ENCODE measurements at places on chromosomes 5 and 9.

GRCh38 chr5:110815916-110816605 lies 77.3 kb downstream of the SLC25A46 start:
- DNase-seq: no peak

DNA sequence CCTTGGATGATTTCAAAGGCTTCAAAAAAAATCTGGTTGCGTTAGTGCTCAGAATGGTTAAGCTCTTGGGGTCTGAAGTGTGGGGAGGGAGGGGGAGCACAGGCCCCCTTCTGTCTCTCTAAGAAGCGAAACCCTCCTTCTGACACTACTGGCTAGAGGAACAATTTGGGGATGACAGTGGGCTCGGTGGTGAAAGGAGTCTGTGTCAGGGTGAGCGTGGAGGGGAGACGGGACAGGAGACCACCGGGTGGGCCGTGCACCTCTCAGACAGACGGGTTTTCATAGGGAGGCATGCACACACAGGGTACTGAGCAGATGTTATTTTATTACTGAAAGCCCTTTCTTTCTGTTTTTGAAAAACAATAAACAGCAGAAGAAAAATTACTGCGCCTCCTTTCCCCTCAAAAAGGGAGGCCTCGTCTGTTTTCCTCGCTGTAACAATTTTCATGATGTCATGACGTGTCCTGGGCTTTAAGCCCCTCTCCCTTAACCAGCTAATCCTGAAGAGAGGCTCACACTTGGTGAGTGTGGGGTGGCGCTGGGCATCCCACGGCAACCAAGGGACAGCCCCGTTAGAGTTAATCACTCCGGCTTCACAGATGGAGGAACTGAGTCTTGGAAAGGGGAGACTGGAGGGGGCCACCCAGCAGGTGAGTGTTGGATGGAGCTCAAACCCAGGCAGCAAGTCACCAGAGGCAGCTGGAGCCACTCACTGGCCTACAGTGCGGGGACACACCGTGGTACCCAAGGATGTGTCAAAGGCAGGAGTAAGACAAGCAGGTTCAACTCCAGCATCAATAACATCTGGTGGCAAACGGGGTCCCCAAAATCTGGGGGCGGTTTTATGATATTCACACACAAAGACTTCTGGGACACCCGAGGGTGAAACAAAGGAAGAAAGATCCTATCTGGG lies 53.4 kb downstream of the PTCH1 start:
- no peak for DNase-seq

DNA sequence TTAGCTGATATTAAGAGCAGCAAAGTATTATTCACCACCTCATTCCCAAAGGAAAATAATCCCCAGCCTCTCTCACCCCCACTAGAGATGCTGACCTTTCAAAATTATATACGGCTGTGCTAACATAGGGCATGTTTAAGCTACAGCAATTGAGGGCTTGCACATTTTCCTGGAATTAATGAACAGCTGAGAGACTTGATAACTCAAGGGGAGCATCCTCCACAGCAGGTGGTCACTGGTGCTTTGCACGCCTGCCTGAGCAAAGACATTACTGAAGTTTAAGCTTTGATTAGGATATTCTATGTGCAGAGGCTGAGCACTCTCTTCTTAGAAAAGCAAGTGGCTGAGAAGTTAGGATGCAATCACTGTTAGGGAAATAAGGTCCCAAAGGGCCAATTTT lies 230.9 kb downstream of the FAM114A2 start:
- DNase-seq: no peak

- DNase-seq: no peak
These were observed 130.9 kb upstream of the CHD1 start for GRCh38 chr5:99059685-99060084.

DNA sequence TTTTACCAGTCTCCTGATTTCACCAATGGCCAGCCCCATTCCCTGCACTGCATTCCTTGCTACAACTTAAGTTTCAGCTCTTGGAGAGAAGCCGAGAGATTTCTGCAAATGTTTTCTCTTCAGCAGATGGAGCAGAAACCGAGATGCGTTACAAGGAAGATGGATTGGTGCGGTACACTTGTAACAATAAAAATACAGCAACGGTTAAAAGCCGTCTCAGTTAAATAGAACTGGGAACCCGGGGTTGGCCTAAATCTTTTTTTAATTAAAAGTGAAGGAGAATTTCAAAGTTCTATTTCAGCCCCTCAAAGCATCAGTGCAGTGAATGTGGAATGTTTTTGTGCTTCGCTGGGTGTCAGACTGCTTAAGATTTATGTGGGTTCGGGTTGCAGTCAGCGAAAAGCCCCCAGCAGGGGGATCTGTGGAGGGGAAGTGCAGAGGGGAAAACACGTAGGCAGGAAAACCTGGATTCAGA lies 19.8 kb downstream of the BRINP1 start:
- no peak for DNase-seq

GRCh38 chr9:122265149-122265915 lies 650 bp downstream of the MRRF start:
- DNase-seq: no peak

- DNase-seq: no peak
These were observed 266.5 kb upstream of the EFNA5 start for GRCh38 chr5:107937204-107937603.

DNA sequence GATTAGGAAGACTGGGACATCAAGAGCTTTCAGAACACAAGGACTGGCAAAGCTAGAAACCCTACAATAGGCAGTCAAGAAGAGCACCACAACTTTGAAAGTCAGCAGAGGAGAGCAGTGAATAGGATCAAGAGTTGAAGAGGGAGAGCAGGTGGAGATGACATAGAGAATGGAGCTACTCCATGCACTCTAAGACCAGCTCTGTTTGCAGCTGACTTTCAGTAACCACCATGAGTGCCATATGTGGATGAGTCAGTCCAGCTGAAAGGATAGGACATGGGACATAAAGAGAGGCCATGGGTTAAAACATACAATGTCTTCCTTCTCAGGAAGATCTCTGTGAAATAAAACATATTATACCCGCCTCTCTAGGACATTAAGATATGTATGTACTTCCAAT lies 289.1 kb upstream of the KLF4 start:
- no peak for DNase-seq

DNA sequence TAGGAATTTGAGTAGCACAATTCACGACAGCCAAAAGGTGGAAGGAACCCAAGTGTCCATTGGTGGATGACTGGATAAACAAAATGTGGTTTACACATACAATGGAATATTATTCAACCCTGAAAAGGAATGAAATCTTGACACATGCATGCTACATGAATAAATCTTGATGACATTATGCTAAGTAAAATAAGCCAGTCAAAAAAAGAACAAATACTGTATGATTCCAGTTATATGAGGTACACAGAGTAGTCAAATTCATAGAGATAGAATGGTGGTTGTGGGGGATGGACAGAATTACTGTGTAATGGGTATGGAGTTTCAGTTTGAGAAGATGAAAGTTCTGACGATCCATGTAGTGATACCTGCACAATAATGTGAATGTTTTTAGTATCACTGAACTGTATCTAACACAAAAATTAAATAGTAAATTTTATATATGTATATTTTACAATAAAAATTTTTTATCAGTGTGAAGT lies 117.7 kb upstream of the GNA14 start:
- no peak for DNase-seq

DNA sequence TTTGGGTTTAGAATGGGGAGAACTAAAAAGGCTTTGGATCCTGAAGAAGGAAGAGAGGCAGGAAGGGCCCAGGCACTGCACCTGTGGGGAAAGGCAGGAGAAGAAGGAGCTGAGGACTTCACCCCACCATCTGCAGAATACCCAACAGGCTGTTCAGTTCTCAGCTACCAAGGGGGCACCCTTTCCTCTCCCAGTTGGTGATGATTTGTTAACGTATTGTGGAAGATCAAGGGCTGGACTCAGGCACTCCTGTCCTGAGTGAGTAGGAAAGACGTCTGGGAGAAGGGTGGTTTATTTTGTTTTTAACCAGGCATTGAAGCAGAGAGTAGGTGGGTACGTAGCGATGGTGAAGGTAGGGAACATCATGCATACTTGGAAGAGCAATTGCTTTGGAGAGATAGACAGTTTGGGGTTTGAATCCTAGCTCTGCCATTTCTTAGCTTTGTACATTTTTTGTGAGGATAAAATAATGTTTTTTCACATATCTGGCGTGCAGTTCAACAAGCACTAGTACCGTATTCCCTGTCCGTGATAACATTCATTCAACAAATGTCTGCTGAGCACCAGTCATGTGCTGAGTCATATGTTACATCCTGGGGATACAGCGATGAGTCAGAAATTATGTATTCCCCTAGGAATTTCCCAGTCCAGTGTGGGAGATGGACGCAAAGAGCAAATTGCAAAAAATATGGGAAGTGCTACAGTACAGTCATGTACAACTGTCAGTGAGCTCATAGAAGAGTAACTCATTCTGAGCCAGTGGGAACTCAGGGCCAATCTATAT lies 2.1 kb downstream of the MSANTD3 start:
- DNase-seq: no peak

DNA sequence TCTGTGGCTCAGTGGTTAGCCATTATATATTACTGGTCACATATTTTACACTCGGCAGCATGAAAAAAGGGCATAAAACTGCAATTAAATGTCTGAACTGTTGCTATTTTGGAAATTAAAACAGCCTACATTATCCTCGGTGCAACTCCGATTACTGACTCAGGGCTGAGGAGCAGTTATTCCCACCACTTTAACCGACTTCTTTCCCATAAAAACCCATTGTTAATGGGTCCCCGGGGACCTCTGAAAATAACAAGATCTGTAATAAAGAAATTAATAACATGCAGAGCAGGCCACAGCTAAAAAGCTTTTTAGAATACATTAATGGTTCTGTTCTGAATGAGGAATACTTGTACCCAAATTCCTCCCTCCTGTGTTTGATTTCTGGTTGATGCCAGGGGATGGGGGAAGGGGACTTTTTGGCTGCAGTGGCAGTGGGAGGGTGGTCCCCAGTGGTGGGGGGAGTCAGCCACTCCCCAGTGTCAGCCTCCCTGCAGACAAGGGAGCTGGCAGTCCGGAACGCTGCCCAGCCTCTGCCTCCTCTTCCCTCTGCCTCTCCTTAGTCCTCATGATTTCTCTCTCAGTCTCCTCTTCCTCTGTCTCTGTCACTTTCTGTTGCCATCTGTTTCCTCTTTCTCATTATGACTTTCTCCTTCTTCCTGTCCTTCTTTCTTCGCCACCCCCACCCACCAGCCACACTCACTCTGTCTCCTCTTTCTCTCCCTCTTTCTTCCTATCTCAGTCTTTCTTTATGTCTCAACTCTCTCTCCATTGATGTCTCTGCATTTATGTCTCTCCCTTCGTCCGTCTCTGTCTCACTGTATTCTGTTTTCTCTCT lies 59.0 kb upstream of the ZBTB43 start:
- no peak for DNase-seq

- no peak for DNase-seq
These were observed 170.0 kb downstream of the AUH start for GRCh38 chr9:91191411-91192380.

- DNase-seq: no peak
These were observed 23.0 kb downstream of the SPARC start for GRCh38 chr5:151663617-151664293.

DNA sequence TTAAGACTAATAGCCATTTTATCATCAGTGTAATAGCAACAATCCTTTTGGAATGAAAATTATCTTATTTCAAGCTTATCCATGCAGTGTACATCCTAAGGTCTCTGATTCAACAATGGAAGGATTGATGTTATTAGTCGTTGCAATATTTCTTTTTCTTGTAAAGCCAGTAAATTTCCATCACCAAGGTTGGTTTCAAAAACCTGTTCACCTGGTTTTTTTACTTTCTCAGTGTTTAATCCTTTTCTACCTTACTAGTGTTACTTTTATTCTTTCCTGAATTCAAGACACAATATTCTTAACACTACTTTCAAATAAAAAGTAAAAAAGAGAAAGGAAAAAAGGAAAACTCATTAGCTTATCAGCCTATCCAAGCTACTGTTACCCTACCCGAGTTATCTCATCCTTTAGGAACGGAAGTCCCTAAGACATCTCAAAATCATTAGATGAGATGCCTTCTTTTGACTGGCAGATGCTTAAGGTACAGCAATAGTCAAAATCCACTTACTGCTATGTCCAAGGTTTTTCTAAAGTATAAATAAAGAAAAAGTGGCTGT lies 5.4 kb downstream of the ZFR start:
- no peak for DNase-seq

- no peak for DNase-seq
These were observed 8.6 kb upstream of the PRRC2B start for GRCh38 chr9:131385296-131385695.

All from hypothalamus (tissue), 51 donors.